CD4-positive, alpha-beta T cell treated with Interleukin-2 at 100 ng/mL for 4 hours (primary cell): ENCODE measurements at places on chromosomes 12 and 14.

- no peak for DNase-seq
Observed at GRCh38 chr12:24943947-24944600, 4.8 kb downstream of the BCAT1 start.

GRCh38 chr14:21248739-21249411 lies 20.4 kb downstream of the HNRNPC start:
- no peak for DNase-seq

DNA sequence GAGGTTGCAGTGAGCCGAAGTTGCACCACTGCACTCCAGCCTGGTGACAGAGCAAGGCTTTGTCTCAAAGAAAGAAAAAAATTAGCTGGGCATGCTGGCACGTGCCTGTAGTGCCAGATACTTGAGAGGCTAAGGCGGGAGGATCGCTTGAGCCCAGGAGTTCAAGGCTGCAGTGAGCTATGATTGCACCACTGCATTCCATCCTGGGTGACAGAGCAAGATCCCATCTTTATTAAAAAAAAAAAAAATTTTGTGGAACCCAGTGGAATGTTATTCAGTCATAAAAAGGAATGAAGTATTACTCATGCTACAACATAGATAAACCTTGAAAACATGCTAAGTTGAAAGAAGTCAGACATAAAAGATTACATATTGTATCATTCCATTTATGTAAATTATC lies 8.3 kb upstream of the ERBB3 start:
- DNase-seq, result no peak

- no peak for DNase-seq
Observed at GRCh38 chr14:34204774-34205173, 253.9 kb upstream of the EGLN3 start.

DNA sequence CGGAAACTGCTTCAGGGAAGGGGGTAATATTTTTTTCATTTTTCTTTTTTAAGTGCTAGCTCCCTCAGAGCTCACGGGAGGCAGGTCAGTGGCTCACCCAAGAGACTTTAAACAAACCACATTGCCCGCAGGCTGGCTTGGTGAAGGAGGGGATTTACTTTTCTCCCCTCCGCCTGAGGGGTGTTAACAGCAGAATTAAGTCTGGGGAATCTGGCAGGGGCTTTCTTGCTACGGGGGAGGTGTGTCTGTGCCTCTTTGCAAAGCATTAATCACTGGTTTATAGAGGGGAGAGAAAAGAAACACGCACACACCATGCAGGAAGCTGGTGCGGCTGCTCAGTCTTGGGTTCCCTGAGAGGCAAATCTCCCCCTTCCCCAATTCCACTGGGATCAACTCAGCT lies 26.2 kb upstream of the TBX3 start:
- no peak for DNase-seq

GRCh38 chr12:49838973-49839633 lies 3.8 kb downstream of the BCDIN3D start:
- DNase-seq, result peak; percentile 52

DNA sequence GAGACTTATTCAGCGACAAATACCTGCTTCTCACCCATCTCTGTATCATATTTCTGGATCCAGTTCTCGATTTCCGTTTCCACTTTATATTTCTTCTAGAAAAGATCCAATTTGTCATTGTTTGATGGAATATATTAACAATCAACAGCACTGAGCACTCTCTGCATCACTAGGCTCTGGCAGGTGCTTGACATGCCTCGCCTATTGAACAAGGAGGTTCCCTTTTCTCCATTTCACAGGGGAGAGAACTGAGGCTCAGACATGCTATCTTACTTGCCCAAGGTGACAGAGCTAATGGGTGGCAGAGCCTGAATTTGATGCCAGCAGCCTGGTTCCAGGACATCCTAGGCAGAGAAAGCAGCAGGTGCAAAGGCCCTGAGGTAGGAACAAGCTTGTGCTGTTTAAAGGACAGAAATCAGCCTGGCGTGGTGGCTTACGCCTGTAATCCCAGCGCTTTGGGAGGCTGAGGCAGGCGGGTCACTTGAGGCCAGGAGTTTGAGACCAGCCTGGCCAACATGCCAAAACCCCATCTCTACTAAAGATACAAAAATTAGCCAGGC lies 12.1 kb downstream of the RITA1 start:
- no peak for DNase-seq

DNA sequence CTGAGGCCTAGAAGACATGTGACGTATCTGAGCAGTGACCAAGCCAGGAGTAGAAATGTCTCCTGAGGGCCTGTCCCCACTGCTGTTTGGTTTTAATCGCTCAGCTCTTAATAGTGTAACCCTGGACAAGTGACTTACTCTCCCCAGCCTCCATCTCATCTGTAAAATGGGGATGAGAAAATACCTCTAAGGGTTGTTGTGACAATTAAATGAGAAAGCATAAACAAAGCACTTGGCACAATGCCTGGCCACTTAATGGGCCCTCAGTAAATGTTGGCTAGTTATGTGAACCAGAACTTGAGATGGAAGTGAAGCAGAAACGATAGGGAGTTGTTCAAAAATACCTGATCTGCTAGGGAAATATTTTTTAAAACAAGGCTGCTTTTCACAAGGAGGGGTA lies 58.2 kb downstream of the HMGA2 start:
- DNase-seq, result no peak

GRCh38 chr12:67284561-67284960 lies 15.4 kb downstream of the CAND1 start:
- no peak for DNase-seq

- peak; percentile 56 for DNase-seq
Observed at GRCh38 chr14:55329999-55330710, 58.9 kb downstream of the FBXO34 start.

GRCh38 chr12:57190037-57190436 lies 26.6 kb upstream of the NXPH4 start:
- no peak for DNase-seq

- no peak for DNase-seq
Observed at GRCh38 chr14:100350276-100350926, 27.3 kb downstream of the SLC25A47 start.

- no peak for DNase-seq
Observed at GRCh38 chr14:32719601-32720000, 219.1 kb upstream of the NPAS3 start.

GRCh38 chr14:93980456-93981201 lies 4.3 kb upstream of the ASB2 start:
- no peak for DNase-seq

GRCh38 chr14:38553586-38553985 lies 297.7 kb upstream of the CLEC14A start:
- no peak for DNase-seq

DNA sequence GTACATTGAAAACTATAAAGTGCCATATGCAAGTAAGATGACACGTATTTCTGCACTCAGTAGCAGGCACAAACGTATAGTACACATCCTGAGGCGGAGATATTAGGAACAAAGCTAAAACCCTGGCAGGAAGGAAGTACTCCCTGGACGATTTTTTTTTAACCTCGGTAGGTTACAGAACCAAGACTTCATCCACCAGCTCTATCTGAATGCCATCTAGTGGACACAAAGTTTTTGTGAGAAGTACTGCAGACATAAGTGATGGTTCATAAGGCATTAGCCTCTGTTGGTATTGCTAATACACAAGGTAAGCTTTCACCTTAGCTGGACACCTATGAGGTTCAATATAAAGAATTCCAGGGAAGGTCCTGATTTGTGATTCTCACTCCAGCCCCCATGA lies 83.0 kb upstream of the CCDC196 start:
- DNase-seq, result no peak

GRCh38 chr12:131421509-131422186 lies 289.2 kb upstream of the SFSWAP start:
- DNase-seq, result no peak

DNA sequence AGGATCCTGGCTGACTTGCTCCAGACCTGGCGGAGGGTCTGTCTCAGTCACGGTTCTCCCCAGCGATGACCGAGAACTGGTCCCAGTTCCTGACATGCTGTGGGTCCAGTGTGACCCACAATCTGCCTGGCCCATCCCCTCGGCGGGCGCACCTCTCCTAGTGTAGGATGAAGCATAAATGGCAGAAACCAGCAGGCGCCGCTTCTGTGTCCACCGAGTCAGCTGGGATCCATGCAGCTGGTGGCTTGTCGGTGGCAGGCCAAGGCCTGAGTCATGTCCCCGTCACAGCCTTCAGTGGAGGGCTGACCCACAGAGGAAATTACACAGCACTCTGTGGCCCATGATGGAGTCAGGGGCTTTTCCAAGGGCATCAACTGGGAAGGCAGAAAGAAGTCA lies 38.5 kb downstream of the NFKBIA start:
- no peak for DNase-seq

- no peak for DNase-seq
Observed at GRCh38 chr12:51692016-51692415, 101.0 kb downstream of the SCN8A start.

GRCh38 chr12:23944067-23944466 lies 5.4 kb downstream of the SOX5 start:
- DNase-seq, result no peak

- no peak for DNase-seq
Observed at GRCh38 chr12:21429994-21430393, 7.5 kb upstream of the PYROXD1 start.

- DNase-seq, result no peak
Observed at GRCh38 chr12:124746649-124747425, 116.8 kb downstream of the SCARB1 start.

DNA sequence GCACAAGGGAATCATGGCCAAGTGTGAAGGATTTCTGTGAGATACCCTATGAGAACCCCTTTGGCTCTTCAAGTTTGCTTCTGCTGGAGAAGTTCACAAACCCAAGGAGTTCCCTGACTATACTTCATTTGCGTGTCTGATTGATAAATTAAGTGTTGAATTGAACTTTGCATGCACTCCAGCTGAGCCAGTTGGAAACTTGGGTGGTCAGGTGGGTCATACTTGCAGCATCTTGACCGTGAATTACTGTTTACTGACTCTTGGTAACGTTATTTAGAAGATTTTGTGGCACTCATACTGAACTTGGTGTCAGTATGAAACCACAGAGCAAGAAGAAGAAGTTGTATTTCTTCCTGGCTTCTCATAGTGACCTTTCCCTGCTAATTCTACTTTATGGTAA lies 77.5 kb downstream of the TGFB3 start:
- DNase-seq, result no peak

- no peak for DNase-seq
Observed at GRCh38 chr14:96590190-96590864, 88.1 kb downstream of the PAPOLA start.

- DNase-seq, result no peak
Observed at GRCh38 chr14:82313889-82314288, 780.2 kb upstream of the SEL1L start.

GRCh38 chr14:102927878-102928411 lies 5.5 kb downstream of the AMN start:
- DNase-seq, result no peak

- no peak for DNase-seq
Observed at GRCh38 chr12:2970744-2971143, 11.5 kb downstream of the TEAD4 start.

DNA sequence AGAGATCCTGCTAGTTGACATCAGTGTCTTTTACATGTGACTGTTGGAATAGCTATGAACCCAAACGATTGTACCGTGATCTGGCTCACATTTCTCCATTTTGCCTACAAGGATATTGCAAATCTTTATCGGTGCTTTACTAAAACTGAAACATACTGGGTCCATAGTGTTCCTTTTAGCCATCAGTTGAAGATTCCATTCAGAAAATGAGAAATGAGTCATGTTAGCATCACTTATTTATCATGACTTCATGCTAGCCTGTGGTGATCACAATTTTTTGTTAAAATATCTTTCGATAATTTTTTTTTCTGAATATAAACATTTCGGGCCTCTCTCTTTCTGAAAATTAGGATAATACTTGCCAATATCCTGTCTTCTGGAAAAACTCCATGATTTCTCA lies 210.3 kb downstream of the EGLN3 start:
- no peak for DNase-seq

DNA sequence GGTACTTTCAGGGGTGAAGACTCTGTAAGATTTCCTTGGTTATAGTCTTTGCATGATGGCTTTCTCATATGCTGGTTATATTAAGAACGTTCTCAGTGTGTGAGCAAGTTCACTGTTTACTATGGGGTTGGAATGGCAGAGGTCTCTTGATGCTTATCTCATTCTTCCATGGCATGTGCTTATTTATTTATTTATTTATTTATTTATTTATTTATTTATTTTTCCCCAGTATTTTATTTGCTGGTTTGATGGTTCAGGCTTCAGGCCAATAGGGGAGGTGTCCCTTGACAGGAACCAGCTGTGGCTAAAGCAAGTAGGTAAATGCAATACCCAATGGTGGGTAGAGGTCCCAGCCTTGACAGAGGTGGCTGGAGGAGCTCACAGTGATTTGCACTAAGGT lies 161.3 kb upstream of the GARIN6 start:
- DNase-seq, result no peak

- DNase-seq, result no peak
Observed at GRCh38 chr12:4974217-4974616, 64.5 kb downstream of the KCNA1 start.

GRCh38 chr12:10562306-10562933 lies 51.0 kb downstream of the MAGOHB start:
- DNase-seq, result peak; percentile 71

- no peak for DNase-seq
Observed at GRCh38 chr12:72982356-72982755, 710.2 kb downstream of the TRHDE start.

DNA sequence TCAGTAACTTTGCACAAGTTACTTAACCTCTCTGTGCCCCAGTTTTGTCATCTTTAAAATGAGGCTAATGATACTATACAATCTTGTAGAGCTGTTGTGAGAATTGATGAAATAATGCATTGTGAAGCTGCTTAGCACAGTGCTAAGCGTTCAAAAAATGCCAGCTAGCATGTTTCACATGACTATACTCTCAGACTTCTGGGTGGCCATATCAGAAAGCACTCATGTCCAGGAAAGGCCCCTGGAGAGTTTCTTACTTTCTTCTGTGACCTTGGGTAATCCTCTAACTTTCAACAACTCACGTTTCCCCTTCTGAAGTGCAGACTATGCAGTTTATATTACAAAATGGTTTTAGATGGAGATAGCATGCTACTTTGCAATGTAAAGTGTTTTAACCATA lies 68.1 kb downstream of the TPH2 start:
- no peak for DNase-seq

DNA sequence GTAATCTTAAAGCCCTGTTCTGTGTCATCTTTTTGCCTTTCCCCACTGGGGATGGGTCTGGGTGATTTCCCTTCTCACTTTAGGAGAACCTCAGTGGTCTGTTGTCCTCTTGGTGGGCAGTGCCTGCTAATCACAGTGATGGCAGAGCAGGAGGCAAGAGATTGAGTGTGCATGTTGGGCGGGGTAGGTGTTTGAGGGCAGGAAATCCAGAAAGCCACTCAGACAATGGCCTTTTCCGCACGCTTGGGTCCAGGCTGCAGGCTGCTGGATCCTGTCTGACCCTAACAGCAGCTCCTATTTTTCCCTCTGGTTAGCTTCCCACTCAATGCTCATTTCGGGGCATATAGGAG lies 13.7 kb upstream of the ITGA5 start:
- DNase-seq, result no peak

GRCh38 chr14:90060312-90060964 lies 1.4 kb upstream of the KCNK13 start:
- DNase-seq, result peak; percentile 14

- DNase-seq, result no peak
Observed at GRCh38 chr14:90839889-90840266, 23.6 kb upstream of the TTC7B start.

GRCh38 chr12:117576053-117576452 lies 214.6 kb upstream of the NOS1 start:
- no peak for DNase-seq
